Testis (tissue), 5 donors: ENCODE measurements at places on chromosomes 1 and 21.

GRCh38 chr1:66954208-66954607, 29.4 kb downstream of the MIER1 start:
- DNase-seq: no peak

GRCh38 chr21:45792682-45793383, 149.3 kb downstream of the PCBP3 start:
- DNase-seq: no peak

- no peak for DNase-seq
These were observed 311.8 kb upstream of the B3GALT2 start for GRCh38 chr1:193498088-193498655.

GRCh38 chr1:55061706-55062321, 22.5 kb downstream of the PCSK9 start:
- no peak for DNase-seq

- DNase-seq: no peak
These were observed 34.5 kb downstream of the PARP1 start for GRCh38 chr1:226373376-226373775.
